Natural killer cell treated with Interleukin-12 subunit alpha and Interleukin-12 subunit beta and Interleukin-15 and Interleukin-18, amount 100 ng/mL, for 72 hours (primary cell): ENCODE measurements at places on chromosomes 12 and 14.

DNA sequence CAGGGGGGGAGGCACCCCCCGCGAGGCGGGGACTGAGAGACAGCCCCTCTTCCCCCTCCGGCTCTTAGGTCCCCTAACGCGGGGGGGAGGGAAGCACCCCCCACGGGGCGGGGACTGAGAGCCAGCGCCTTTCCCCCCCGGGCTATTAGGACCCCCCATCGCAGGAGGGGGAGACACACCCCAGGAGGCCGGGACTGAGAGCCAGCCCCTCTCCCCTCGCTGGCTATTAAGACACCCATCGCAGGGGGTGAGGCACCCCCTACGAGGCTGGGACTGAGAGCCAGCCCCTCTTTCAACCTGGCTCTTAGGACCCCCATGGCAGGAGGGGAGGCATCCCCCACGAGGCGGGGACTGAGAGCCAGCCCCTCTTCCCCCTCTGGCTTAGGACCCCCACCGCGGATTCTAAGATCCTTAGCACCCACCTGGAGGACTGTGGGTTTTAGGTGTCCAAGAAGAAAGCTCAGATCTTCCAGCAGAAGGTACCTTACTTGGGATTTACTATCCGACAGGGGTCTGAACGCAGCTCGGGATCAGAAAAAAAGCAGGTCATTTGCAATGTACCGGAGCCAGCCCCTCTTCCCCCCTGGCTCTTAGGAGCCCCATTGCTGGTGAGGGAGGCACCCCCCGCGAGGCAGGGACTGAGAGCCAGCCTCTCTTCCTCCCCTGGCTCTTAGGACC is 197.8 kb upstream of the PZP start:
- no peak for DNase-seq
- no peaks in the 10 kb centered on the region for H3K36me3 ChIP-seq
- no peaks in the 10 kb centered on the region for H3K27me3 ChIP-seq
- no peak overlapping the region for H3K27ac ChIP-seq
- H3K4me1 ChIP-seq, result no peaks in the 10 kb centered on the region

GRCh38 chr14:53929871-53930715 is 26.5 kb downstream of the BMP4 start:
- no peak overlapping the region for H3K4me3 ChIP-seq
- no peaks in the 10 kb centered on the region for H3K4me1 ChIP-seq
- H3K36me3 ChIP-seq, result no peaks in the 10 kb centered on the region
- no peak for DNase-seq
- H3K27me3 ChIP-seq, result no peaks in the 10 kb centered on the region

- no peak for DNase-seq
- no peaks in the 10 kb centered on the region for H3K27me3 ChIP-seq
- no peak overlapping the region for H3K27ac ChIP-seq
- no peak overlapping the region for H3K4me3 ChIP-seq
- no peaks in the 10 kb centered on the region for H3K36me3 ChIP-seq
Observed at GRCh38 chr12:117036547-117036946, 62.7 kb downstream of the TESC start.

- H3K27me3 ChIP-seq, result peaks cover 15% of the 10 kb centered on the region
- DNase-seq, result no peak
Observed at GRCh38 chr12:6206327-6206726, 6.1 kb downstream of the CD9 start.

- H3K4me1 ChIP-seq, result no peaks in the 10 kb centered on the region
- H3K36me3 ChIP-seq, result no peaks in the 10 kb centered on the region
- no peaks in the 10 kb centered on the region for H3K27me3 ChIP-seq
- no peak overlapping the region for H3K4me3 ChIP-seq
- no peak overlapping the region for H3K27ac ChIP-seq
Observed at GRCh38 chr12:126447346-126447745, 1382.1 kb downstream of the AACS start.

DNA sequence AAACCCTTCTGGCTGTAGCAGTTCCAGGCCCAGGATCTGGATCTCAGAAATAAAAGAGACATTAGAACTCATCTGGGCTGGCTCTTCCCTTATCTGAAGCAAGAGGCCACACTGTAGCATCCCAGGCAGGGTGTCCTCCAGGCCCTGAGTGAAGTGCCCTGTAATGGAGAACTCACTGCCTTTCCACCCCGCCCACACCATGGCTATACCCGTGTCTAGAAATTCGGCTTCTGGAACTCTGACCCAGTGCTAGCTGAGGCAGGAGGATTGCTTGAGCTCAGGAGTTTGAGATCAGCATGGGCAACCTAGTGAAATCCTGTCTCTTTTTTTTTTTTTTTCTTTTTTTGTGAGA is 23.5 kb upstream of the PLEKHG3 start:
- no peak overlapping the region for H3K27ac ChIP-seq
- no peaks in the 10 kb centered on the region for H3K36me3 ChIP-seq
- peaks cover 5% of the 10 kb centered on the region for H3K4me1 ChIP-seq
- no peak overlapping the region for H3K4me3 ChIP-seq
- DNase-seq, result no peak

DNA sequence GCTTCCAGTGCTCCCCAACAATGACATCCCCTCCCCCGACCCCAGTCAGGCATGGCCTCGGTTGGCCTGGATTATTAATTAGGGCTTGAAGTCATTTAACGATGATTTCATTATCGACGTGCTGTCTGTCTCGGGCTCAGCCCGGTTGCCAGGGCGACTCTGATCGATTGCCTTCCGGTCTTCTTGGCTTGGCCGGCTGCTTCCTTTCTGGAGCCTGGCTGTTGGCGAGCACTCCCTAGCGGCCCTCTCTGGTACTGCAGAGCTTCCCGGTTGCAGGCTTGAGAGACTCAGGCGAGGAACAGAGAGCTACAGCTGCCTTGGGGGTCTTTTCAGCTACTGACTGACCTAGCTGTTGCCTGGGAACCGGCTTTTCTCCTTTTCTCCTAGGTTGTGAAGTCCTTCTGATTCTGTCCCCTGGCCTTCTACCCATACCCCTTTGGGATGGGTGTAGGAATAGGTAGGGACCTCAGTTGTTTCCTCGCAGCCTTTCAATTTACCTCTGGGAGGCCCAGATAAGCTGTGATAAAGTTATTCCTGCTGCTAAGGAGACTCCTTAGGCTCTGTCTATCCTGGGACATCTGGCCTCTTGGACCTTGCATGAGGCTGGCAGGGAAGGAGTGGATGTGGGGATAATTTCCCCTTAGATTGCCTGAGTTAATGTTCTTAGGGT is 5.5 kb upstream of the CISTR start:
- peaks cover 41% of the 10 kb centered on the region for H3K27me3 ChIP-seq
- DNase-seq, result peak; percentile 88
- no peaks in the 10 kb centered on the region for H3K36me3 ChIP-seq
- H3K4me1 ChIP-seq, result peaks cover 16% of the 10 kb centered on the region
- peak overlapping the region; percentile 59 for H3K4me3 ChIP-seq

DNA sequence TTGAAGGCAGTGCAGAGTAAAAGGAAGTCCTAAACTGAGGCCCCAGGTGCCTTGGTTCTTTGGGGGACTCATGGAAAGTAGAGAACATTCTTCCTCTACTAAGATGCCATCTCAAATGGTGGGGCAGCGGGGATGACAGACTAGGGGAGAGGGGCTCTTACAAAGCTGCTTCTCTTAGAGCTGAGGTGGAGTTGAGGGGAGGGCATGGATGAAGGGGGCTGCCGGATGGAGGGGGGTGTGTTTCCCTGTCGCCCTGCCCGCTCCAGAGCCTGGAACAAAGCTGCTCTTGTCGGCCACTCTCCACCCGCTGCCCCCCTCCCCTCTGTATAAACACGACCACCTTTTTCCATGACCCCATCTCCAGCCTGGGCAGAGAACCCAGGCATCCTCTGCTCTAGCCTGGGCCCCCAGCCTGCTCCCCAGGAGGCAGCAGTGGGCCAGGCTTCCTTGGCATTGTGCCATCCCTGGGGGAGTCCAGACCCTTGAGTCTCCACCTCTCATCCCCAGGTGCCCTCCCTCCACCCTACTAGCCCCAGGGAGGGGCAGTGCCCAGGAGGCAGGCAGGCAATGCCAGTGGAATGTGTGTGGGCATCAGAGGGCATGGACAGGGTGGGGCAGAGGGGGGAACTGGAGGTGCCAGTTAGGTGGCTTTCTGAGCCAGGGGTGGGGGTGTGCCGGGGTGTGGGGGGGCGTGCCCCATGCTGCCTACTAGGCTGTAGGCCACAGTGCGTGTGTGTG is 1.7 kb downstream of the RARG start:
- peak; percentile 12 for DNase-seq
- H3K36me3 ChIP-seq, result no peaks in the 10 kb centered on the region
- H3K4me1 ChIP-seq, result peaks cover 24% of the 10 kb centered on the region
- H3K4me3 ChIP-seq, result peak overlapping the region; percentile 28

- no peak overlapping the region for H3K4me3 ChIP-seq
- H3K36me3 ChIP-seq, result no peaks in the 10 kb centered on the region
- no peaks in the 10 kb centered on the region for H3K27me3 ChIP-seq
Observed at GRCh38 chr14:30138567-30138966, 210.9 kb upstream of the PRKD1 start.

GRCh38 chr12:71108355-71108754 is 49.4 kb downstream of the TSPAN8 start:
- no peak for DNase-seq
- H3K27ac ChIP-seq, result no peak overlapping the region
- H3K4me1 ChIP-seq, result peaks cover 3% of the 10 kb centered on the region
- H3K4me3 ChIP-seq, result no peak overlapping the region
- no peaks in the 10 kb centered on the region for H3K27me3 ChIP-seq

- no peak overlapping the region for H3K27ac ChIP-seq
- no peaks in the 10 kb centered on the region for H3K36me3 ChIP-seq
- no peak overlapping the region for H3K4me3 ChIP-seq
Observed at GRCh38 chr12:19891936-19892591, 452.8 kb downstream of the AEBP2 start.

DNA sequence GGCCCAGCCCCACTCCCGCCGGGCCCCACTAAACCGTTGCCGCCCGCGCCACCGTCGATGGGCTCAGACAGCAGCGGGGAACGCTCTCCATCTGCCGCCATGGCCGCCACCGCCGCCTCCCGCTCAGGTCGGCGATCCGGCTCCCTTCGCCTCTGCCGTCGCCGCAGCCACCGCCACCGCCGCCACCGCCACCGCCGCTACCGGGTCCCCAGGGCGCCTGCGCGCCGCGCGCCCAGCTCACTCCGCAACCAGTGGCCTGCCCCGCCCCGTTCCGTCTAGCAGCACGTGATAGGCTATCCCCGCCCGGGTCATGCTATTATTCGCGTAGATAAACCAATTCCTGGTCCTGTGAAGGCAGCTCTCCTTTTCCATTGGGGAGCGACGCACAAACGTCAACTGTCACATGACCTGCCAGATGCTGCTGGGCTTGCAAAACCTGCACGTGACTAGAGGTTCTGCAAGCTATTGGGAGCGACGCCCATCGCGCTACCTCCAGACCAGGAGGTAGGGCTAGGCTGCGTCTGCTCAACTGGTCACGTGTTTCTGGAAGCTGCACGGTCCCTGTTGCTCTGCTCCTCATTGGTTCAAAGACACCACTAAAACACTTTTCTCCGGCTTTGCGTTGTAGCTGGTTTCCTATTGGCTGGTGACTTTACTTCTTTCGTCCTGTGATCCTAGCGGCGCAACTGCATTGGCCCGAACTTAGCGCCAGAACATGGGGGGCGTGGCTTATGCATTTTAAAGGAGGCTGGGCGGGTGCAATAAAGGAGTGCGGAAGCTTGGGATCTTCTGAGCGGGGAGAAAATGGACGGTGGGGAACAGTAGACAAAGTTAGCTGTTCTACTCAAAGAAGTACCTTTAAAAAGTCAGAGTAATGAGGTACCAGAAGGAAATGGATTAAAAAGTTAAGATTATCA is at the start of gene PIP4P1:
Gene PIP4P1 (minus strand): TSS at position 210 of the 917 bp plus-strand sequence. CDS start 109 bp downstream, at position 101.
- peak within 1 kb of the TSS; percentile 95 for H3K4me3 ChIP-seq
- H3K27me3 ChIP-seq, result no peaks in the 10 kb centered on the region
- peak within 1 kb of the TSS; percentile 80 for H3K27ac ChIP-seq

- peaks cover 23% of the 10 kb centered on the region for H3K4me1 ChIP-seq
- no peak overlapping the region for H3K27ac ChIP-seq
- H3K4me3 ChIP-seq, result no peak overlapping the region
- no peaks in the 10 kb centered on the region for H3K27me3 ChIP-seq
Observed at GRCh38 chr14:105030836-105031396, 10.0 kb upstream of the CDCA4 start.

DNA sequence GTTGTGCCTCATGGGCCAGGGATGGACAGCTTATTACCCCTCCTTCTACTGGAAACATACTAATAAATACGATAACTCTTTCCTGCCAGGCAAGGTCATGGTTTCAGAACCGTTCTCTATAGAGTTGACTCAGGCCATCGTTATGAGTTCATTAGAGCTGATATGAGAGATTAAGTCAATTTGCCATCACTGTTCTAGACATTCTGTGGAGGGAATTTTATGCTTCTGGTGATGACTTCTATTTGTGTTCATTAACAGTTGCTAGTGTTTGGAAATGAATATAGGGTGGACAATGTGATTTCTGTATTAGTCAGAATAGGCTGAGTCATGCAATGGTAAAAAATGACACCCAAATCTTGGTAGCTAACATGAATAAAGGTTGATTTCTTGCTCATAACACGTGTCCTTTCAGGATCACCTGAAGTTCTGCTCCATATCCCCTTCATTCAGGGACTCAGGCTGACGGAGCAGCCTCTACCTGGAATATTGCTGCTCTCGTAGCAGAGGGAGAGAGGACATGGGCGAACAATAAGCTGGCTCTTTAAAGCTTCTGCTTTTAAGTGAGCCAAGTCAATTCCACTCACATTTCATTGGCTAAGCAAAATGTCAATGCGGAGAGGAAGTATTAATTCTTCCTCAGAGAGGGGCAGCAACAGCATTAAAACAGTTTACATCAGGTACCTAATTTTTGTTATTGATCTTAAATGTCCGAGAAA is 18.5 kb upstream of the TBPL2 start:
- peak overlapping the region; percentile 74 for H3K27ac ChIP-seq
- peaks cover 4% of the 10 kb centered on the region for H3K4me1 ChIP-seq
- H3K27me3 ChIP-seq, result peaks cover 24% of the 10 kb centered on the region
- H3K36me3 ChIP-seq, result no peaks in the 10 kb centered on the region
- DNase-seq, result no peak

DNA sequence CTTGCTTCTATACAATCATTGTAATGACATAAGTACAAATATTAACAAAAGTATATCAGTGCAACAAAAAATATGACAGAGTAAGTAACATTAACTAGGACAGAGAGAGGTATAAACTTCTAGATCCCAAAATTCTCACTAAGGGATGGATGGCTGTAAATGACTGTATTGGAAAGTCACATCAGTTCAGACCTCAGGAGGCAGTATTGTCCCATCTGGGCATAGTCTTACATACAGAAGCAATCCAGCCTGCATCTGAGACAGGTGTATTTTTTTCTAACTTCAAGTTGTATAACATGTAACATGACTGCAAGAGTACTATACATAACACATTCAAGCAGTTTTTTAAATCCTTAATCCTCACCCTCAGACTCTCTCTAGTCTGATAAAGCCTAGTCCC is 99.0 kb downstream of the GARIN6 start:
- no peak overlapping the region for H3K4me3 ChIP-seq
- no peaks in the 10 kb centered on the region for H3K27me3 ChIP-seq
- no peaks in the 10 kb centered on the region for H3K36me3 ChIP-seq
- DNase-seq, result no peak

DNA sequence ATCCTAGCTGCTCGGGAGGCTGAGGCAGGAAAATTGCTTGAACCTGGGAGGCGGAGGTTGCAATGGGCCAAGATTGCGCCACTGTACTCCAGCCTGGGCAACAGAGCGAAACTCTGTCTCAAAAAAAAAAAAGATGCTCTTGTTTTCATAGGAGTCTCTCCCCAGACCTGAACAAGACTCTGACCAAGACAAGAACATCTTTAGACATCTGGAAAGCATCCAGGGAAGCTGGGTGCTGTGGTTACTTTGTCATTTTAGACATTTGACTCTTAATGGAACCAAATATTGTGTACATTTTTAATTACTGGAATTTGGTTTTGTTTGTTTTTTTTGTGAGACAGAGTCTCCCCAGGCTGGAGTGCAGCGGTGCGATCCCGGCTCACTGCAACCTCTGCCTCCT is 21.1 kb upstream of the ATF1 start:
- H3K27ac ChIP-seq, result no peak overlapping the region
